Hair follicle dermal papilla cell (primary cell): ENCODE measurements at places on chromosomes 12 and 14. TPM values are rescaled to one million over a fixed set of nuclear protein-coding genes. Genes with fewer than 3 reads are reported as not detected.

The GLS2 gene
- total RNA-seq: not detected in 2 replicates

The SOCS2 gene
- 68.7 and 72.0 TPM in 2 replicates for total RNA-seq

The SART3 gene
- 50.9 and 59.9 TPM in 2 replicates for total RNA-seq

The KICS2 gene
- 7.0 and 8.4 TPM in 2 replicates for total RNA-seq

The DDX23 gene
- 45.2 and 54.8 TPM in 2 replicates for total RNA-seq

The KRT73 gene
- total RNA-seq: not detected in 2 replicates

The MYO1H gene
- total RNA-seq: 0.16 TPM in 1 of 2 replicates, not detected in the other

The DDX47 gene
- total RNA-seq: 55.7 and 59.3 TPM in 2 replicates

The MIP gene
- total RNA-seq: 0.32 TPM in 1 of 2 replicates, not detected in the other

The SLC25A47 gene
- total RNA-seq: 0.16 TPM in 1 of 2 replicates, not detected in the other
